Dorsolateral prefrontal cortex (tissue), 122 donors: ENCODE measurements at places on chromosomes 4 and X.

- DNase-seq, result no peak
These were observed 44.8 kb upstream of the PRSS12 start for GRCh38 chr4:118397623-118397979.

DNA sequence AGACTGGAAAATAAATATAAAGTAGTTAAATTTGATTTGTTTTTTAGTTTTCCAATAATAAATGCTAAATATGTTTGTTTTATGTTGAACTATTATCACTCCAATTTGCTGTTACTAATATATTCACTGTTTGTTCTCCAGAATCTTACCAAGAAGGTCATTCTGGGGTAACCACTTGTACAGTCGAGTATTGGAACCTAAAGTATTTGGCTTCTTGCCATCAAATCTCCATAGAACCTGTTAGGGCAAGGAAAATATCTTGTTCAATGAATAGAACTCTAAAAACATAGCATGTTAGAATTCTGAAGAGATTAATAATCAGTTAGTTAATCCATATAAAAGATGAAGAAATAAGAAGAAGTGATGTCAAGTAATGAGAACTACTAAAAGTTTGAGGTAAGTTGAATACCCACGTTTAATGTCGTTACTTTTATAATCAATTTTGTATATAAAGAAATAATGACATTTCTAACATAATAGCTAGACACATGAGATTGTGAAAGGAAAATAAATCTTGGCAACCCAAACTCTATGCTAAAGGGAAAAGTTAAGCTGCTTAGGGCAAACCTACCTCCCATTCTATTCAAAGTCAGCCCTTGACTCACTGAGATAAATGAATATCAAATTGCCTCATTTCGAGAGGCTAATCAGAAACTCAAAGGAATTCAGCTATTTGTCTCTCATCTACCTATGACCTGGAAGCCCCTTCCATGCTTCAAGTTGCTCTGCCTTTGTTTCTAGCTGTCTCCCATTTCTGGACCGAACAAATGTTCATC lies 15.3 kb downstream of the UGT2B15 start:
- no peak for DNase-seq

GRCh38 chr4:1218634-1219565 lies 30.0 kb downstream of the CTBP1 start:
- no peak for DNase-seq

- no peak for DNase-seq
These were observed 53.6 kb upstream of the TLR3 start for GRCh38 chr4:186015212-186015817.

- no peak for DNase-seq
These were observed 35.9 kb downstream of the SUPT20HL1 start for GRCh38 chrX:24396236-24396930.

DNA sequence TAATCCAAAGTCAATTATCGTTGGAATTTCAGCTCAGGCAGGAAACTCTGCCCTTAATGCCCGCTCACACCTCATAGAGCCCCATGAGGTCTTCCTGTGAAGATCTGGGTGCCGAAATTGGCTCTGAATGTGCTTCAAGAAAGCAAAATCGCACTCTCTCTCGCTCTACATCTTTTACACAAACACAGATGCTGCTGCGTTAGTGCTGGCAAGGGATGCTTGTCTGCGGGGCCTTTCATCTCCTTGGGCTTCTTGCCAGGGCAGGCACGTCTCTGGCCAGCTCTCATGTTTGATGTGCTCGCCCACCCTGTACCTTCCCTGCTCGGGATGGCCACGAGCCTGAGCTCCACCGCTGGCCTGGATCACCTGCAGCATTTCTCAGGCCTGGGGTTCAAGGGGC lies 66.5 kb downstream of the CLCN4 start:
- DNase-seq, result no peak

GRCh38 chr4:171817026-171817425 lies 3.8 kb downstream of the GALNTL6 start:
- DNase-seq, result no peak
